Activated CD8-positive, alpha-beta memory T cell treated with anti-CD3 and anti-CD28 coated beads, Interleukin-2, amount 50 U/mL, for 4 hours (primary cell): ENCODE measurements at places on chromosomes 5 and 9.
A peak's percentile ranks its signal among the peaks of the same experiment; 100 is the strongest.

- DNase-seq = no peak
Measured at GRCh38 chr9:123447934-123448646, 92.1 kb downstream of the CRB2 start.

DNA sequence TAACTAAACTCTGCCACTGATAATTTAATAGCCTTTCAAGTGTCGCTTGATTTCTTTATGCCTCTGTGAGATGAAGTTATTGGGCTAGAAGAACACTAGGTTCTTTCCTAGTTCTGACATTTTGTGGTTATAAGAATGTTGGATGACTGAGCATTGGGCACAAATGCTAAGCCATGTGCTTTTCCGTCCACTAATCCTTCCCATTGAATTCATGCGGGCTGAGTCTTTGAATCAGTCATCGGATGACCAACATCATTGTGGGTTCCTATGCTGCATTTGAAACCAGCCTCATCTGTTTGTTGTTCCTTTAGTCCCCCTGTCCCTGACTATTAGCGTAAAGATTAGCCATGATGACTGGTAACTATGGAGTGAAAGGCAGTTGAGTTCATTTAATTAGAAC, 58.5 kb downstream of the ALDH1A1 start:
- DNase-seq = no peak

DNA sequence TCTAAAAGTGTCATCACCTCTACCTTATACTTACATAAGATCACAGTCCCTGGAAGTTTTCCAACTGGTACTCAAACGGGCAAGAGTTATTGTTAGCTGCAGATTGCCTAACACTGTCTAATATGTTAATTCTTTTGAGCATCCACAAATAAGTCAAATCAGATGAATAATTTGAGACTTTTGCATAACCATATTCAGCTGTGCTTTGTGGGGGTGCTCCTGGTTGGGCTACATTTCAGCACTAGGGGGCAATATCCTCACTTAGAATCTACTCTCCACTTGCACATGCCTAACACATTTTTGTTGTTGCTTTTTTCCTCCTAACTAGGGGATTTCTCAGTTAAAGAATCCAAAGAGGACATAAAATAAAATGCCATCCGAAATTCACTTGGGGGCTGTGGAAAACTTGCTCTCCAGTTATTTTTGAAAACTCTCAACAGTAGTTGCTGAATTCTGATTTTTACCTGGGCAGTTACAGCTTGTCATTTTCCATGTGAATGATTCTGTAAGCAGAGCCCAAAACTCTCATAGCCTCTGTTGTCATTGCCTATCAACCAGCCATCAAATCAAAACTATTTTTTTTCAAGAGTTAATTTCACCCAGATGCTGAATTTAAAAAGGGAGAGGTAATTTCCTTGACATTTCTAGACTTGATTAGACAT, 71.5 kb downstream of the TRIM36 start:
- peak; percentile 15 for DNase-seq

DNA sequence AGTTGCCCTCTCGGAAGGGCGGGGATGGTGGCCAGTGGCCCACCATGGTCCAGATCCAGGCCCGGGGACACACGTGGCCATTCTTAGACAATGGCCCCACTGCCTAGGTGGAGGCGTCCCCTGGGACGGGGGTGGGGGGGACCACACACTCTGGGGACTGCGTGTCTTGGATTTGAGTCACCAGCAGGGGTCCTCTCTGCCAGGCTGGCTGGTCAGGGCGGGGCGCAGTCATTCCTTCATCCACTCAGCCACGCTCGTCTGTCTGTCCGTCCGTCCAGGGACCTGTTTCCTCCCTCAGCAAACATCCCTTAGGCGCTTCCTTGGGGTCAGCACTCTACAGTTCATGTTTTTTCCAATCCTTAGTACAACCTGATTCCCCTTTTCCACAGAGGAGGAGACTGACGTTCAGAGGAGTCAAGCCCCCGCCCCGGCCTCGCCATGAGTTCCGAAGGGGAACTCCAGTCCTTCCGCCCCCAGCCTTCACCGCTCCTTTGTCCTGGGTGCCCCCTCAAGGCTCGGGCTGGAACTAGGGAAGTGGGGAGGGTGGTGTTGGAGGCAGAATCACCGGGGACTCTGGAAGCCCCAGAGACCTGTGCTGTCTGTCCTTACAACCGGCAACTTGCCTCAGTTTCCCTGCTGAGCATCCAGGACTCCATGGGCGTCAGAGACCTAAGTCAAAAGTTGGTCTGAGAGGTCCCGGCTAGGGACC, 276.6 kb upstream of the MVB12B start:
- no peak for DNase-seq

GRCh38 chr5:151155775-151156506, 1.6 kb downstream of the ANXA6 start:
- DNase-seq = no peak

- no peak for DNase-seq
Measured at GRCh38 chr9:37839496-37840461, 39.2 kb downstream of the DCAF10 start.

DNA sequence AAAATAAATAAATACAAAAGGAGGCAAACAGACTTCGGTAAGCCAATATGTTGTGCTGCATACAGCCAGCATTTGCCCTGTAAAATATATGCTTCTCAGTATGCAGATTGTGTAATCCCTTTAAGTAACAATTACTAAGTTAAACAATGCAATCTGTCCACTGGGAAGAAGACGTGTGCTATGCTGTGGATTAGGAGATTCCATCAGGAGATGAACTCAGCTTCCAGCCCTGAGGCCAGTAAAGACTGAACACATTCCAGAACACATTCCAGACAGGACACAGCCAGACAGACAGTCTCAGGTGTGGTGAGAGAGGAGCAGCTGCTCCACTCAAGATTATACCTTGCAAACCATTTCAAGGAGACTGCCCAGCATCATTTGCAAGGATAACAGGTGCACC, 97.8 kb downstream of the MPDZ start:
- no peak for DNase-seq
